Tibial nerve (tissue), 4 donors: ENCODE measurements at places on chromosomes 4 and X.

GRCh38 chrX:25819879-25820278 is 318.3 kb upstream of the MAGEB18 start:
- DNase-seq = no peak

GRCh38 chr4:138870737-138871554 is 144.6 kb upstream of the NOCT start:
- peak; percentile 33 for DNase-seq

GRCh38 chrX:65706041-65706828 is 38.8 kb downstream of the MSN start:
- DNase-seq = no peak

GRCh38 chrX:40011322-40012038 is 86.3 kb downstream of the BCOR start:
- DNase-seq = no peak

DNA sequence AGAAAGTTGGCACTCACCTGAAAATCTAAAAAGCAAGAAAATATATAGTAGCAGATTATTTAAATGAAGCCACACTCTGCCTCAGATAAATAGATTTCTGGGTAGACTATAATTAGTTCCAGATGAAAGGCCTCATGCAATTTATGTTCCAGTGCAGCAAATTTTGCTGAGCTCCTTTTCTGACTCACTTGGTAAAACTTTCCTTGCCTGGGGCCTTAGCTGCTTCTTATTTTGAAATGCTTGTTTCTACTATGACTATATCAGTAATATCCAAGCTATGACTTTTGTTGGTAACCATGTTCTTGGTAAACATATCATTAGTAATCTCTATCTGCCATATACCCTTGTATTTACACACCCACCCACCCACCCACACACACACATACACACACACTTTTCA is 961.8 kb downstream of the SH3BGRL start:
- DNase-seq = no peak

DNA sequence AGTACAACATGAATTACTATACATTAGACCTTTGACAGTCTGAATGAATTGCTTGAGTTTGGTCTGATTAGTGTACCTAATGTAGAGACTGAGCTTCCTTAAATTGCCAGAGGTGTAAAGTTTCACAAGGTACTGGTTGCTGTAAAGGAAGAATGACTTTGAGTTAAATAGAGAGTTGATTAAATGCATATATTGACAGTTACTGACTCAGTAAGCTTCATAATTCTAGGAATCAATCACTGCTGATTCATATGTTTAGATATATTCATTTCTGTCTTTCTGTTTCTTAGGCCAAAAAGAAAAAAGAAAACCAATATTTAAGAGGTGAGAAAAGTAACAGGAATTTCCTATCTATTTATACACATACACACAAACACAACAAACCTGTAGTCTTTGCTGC is 16.2 kb upstream of the ART3 start:
- no peak for DNase-seq

DNA sequence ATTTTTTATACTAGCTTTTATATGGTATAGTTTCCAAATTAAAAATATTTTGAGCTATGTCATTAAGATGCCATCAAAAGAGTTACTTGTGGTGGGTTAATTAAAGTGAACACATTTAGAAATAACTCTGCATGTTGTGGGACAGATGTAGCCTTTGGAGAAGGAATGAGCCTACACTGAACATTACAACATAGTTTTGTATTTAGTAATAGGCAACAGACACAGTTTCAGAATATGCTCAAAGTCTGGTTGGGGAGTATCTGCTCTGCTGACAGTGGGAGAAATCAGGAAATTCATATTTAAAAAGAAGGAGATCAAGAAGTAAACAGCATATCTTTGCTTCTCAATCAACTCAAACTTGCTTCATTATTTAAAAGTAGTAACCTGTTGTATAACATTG is 23.7 kb downstream of the EMCN start:
- no peak for DNase-seq

- DNase-seq = no peak
Measured at GRCh38 chr4:76203541-76203940, 10.1 kb downstream of the SCARB2 start.

GRCh38 chr4:67674098-67674497 is 26.9 kb downstream of the UBA6 start:
- no peak for DNase-seq

- no peak for DNase-seq
Measured at GRCh38 chr4:121551271-121551670, 145.5 kb downstream of the ANXA5 start.

GRCh38 chr4:88526221-88526815 is 2.7 kb upstream of the PYURF start:
- DNase-seq = no peak
